H1 (cell line): ENCODE measurements at places on chromosomes 2 and 18. TPM values are rescaled to one million over a fixed set of nuclear protein-coding genes. Genes with fewer than 3 reads are reported as not detected.
A peak's percentile ranks its signal among the peaks of the same experiment; 100 is the strongest.

- no peak overlapping the region for H3K4me3 ChIP-seq
- DNase-seq: no peak
- H3K27ac ChIP-seq: no peak overlapping the region
- peaks cover 4% of the 10 kb centered on the region for H3K4me1 ChIP-seq
These were observed 153.3 kb upstream of the MAP3K20 start for GRCh38 chr2:172922306-172922705.

The UBXN4 gene
- total RNA-seq: 64.2 and 66.0 TPM in 2 replicates

The CHST9 gene
- total RNA-seq: 24.3 and 25.3 TPM in 2 replicates

GRCh38 chr2:6233993-6234392 is 541.8 kb downstream of the SOX11 start:
- H3K27me3 ChIP-seq: no peaks in the 10 kb centered on the region
- no peak overlapping the region for H3K27ac ChIP-seq
- no peaks in the 10 kb centered on the region for H3K4me1 ChIP-seq

- H3K27me3 ChIP-seq: no peaks in the 10 kb centered on the region
- H3K4me1 ChIP-seq: no peaks in the 10 kb centered on the region
- no peaks in the 10 kb centered on the region for H3K36me3 ChIP-seq
- DNase-seq: no peak
These were observed 365.4 kb upstream of the FSIP2 start for GRCh38 chr2:185373229-185373628.

GRCh38 chr2:123566291-123566946 is 458.7 kb upstream of the CNTNAP5 start:
- no peaks in the 10 kb centered on the region for H3K4me1 ChIP-seq
- no peak for DNase-seq
- H3K4me3 ChIP-seq: no peak overlapping the region
- H3K27ac ChIP-seq: no peak overlapping the region
- H3K36me3 ChIP-seq: no peaks in the 10 kb centered on the region

DNA sequence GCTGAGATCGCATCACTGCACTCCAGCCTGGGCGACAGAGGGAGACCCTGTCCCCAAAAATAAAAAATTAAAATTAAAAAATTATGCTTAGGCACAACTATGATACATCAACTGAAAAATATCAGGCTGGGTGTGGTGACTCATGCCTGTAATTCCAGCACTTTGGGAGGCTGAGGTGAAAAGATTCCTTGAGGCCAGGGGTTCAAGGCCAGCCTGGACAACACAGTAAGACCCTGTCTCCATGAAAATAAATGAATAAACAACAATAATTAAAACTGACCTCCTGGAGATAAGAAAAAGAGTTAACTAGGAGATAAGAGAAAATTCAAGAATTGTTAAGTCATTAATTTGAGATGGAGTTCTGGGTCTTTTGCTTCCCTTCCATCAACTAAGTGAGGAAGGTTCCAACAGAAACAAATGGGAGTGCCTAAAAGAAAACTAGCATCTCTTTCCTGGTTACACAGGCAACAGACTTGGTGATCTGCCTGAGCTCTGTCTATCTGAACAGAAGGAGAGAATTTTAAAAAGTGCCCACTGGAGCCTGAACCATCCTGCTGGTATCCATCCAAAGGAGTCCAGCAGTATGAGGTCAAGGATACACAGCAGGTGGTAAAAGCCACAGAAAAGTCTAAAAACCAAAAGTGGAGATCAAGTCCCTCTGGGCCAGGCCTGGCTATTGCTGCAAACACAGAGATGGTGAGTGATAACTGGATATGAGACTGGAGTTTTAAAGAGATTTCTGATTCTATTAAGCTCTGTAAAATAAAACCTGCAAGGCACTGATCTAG is 8.8 kb downstream of the PPM1G start:
- H3K4me1 ChIP-seq: no peaks in the 10 kb centered on the region
- H3K27ac ChIP-seq: no peak overlapping the region
- H3K36me3 ChIP-seq: no peaks in the 10 kb centered on the region
- H3K4me3 ChIP-seq: no peak overlapping the region

GRCh38 chr2:202069170-202070067 is 3.6 kb upstream of the KIAA2012 start:
- no peaks in the 10 kb centered on the region for H3K36me3 ChIP-seq
- DNase-seq: no peak
- H3K4me1 ChIP-seq: peaks cover 8% of the 10 kb centered on the region
- no peak overlapping the region for H3K27ac ChIP-seq
- no peaks in the 10 kb centered on the region for H3K27me3 ChIP-seq
- H3K4me3 ChIP-seq: no peak overlapping the region

GRCh38 chr18:62400916-62401315 is 75.8 kb downstream of the TNFRSF11A start:
- H3K27me3 ChIP-seq: no peaks in the 10 kb centered on the region
- no peak for DNase-seq
- H3K4me1 ChIP-seq: peaks cover 3% of the 10 kb centered on the region; the same call in 1 of the 2 replicates
- H3K36me3 ChIP-seq: no peaks in the 10 kb centered on the region
- no peak overlapping the region for H3K27ac ChIP-seq

GRCh38 chr18:7363338-7363737 is 132.4 kb downstream of the LRRC30 start:
- no peak for DNase-seq
- no peak overlapping the region for H3K27ac ChIP-seq
- H3K4me3 ChIP-seq: no peak overlapping the region
- no peaks in the 10 kb centered on the region for H3K27me3 ChIP-seq
- H3K4me1 ChIP-seq: no peaks in the 10 kb centered on the region
- H3K36me3 ChIP-seq: no peaks in the 10 kb centered on the region

- DNase-seq: peak; percentile 33
- H3K27ac ChIP-seq: no peak overlapping the region
- H3K4me1 ChIP-seq: no peaks in the 10 kb centered on the region; the same call in 1 of the 2 replicates
- H3K4me3 ChIP-seq: no peak overlapping the region
These were observed 87.0 kb downstream of the HDAC4 start for GRCh38 chr2:239313776-239314175.

- no peak overlapping the region for H3K27ac ChIP-seq
- no peaks in the 10 kb centered on the region for H3K36me3 ChIP-seq
- H3K4me1 ChIP-seq: peaks cover 16% of the 10 kb centered on the region
- H3K4me3 ChIP-seq: no peak overlapping the region
These were observed 29.6 kb downstream of the PKP4 start for GRCh38 chr2:158486150-158486969.

GRCh38 chr2:10897956-10898355 is 13.8 kb upstream of the KCNF1 start:
- peaks cover 2% of the 10 kb centered on the region; the same call in 1 of the 2 replicates for H3K27me3 ChIP-seq
- no peaks in the 10 kb centered on the region for H3K36me3 ChIP-seq
- no peak overlapping the region for H3K4me3 ChIP-seq
- DNase-seq: no peak
- H3K27ac ChIP-seq: no peak overlapping the region

DNA sequence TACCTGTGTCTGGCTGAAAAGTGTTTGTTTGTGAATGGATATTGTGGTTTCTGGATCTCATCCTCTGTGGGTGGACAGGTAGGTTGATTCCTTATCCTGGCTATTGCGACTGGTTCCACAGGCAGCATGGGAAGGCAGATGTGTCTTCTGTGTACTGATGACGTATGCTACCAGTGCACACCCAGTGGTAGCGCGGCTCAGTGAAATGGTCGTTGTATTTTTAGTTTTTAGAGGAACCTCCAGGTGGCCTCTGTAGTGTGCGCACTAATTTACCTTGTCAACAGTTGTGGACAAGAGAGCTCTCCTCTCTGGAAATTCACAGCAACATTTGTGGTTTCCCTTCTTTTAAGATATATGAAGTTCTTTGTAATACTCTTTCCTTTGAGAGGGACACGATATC is 52.5 kb downstream of the CCDC74A start:
- DNase-seq: no peak
- H3K4me1 ChIP-seq: peaks cover 3% of the 10 kb centered on the region; the same call in 1 of the 2 replicates
- H3K27ac ChIP-seq: no peak overlapping the region

The TEX44 gene
- total RNA-seq: not detected in 2 replicates

DNA sequence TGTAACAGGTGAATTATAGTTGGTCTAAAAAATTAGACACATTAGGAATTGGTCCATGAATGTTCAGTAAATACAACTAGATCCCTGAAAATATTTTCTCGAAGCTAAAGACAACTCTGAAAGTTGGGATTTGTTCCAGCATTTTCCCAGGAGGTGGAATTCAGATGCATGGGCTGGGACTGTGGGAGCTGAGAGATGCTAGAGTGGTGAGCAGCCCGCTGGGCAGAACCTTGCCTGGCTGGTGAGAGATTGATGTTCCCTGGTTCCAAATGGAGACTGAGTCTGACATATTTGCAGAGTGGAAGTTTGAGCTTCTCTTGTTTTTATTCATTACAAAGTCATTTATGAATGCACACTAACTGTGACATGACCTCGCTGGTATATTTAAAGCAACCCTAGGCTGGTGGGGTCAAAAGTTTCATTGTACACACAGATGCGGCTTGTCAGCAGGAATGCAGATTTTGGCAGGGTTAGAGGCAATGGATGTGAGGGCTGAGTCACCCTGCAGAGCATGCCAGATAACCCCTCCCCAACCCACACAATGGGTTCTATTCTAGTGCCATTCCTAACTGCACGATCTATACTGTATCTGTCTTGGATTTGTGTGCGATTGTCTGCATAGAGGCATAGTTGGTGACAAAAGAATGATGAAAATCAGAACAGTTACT is 23.5 kb upstream of the TMEM178A start:
- no peak overlapping the region for H3K27ac ChIP-seq
- H3K27me3 ChIP-seq: no peaks in the 10 kb centered on the region
- no peaks in the 10 kb centered on the region for H3K4me1 ChIP-seq
- H3K4me3 ChIP-seq: no peak overlapping the region
- no peaks in the 10 kb centered on the region for H3K36me3 ChIP-seq
- DNase-seq: no peak

DNA sequence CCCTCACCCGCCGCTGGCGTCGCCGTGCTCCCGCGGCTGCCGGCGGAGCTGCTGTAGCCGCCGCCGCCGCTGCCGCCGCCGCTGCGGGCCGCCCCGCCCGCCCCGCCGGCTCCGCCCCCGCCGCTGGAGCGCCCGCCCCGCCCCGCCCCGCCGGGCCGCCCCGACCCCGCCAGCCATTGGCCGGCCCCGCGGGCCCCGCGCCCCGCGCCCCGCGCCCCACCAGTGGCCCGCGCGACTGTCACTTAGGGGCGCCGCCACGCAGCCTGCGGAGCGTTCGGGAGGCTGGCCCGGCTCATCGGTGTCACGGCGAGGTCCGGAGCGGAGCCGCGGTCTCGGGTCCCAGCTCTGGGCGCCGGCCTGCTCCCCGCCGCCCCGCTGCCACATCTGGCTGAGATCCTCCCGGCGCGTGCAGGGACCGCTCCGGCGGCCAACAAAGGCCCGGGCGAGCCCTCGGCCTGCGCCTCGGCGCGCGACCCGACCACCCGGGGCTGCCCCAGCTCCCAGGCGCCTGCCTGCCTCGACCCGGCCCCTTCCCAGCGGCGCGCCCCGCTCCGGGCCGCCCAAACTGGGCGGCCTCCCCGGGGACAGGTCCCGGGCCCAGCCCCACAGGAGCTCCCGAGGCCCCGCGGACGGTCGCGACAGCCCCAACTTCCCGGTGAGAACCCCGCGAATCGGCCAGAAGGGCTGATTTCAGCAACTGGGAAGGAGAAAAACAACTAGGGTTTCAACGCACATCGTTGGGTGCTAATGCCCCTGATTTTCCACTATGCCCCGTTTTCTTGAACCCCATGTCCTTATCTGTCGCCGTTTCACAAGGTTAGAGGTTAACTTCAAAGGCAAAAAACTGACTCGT is at the start of gene MGAT4A:
Gene MGAT4A, minus strand, starts transcription at position 92 of the 853 bp plus-strand sequence. CDS start 4,800 bp downstream, outside the sequence.
- peak within 1 kb of the TSS; percentile 46 for H3K4me3 ChIP-seq
- no peaks in the 10 kb centered on the region; the same call in 1 of the 2 replicates for H3K4me1 ChIP-seq
- peaks cover 32% of the 10 kb centered on the region for H3K27me3 ChIP-seq
- DNase-seq: peak; percentile 5
- no peaks in the 10 kb centered on the region for H3K36me3 ChIP-seq
- no peak within 1 kb of the TSS for H3K27ac ChIP-seq

The FSIP2 gene
- total RNA-seq: 1.4 and 1.7 TPM in 2 replicates

The BOLL gene
- not detected in 2 replicates for total RNA-seq

DNA sequence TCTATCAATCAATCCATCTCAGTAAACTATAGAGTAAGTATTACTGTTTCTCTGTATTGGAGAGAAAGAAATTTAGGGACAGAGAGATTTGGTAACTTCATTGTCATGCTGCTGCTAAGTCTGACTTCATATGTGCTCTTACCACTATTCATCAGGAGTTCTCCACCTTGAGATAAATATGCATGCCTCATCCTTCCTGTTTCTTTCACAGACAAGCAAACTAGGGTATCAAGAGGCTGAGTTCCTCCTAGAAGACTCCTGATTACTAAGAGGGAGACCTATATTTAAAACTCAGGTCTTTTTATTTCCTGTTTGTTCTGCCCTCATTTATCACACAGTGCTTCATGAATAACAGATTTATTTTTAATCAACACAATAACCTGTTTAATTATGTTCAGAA is 34.1 kb downstream of the RIT2 start:
- H3K4me1 ChIP-seq: peaks cover 4% of the 10 kb centered on the region; the same call in 1 of the 2 replicates
- H3K27ac ChIP-seq: no peak overlapping the region
- H3K4me3 ChIP-seq: no peak overlapping the region

GRCh38 chr2:230416061-230416721 is at the start of gene SP100:
TSS of gene SP100 (plus strand) at chr2:230416201. CDS start at chr2:230416297, 96 bp downstream.
- H3K27me3 ChIP-seq: peaks cover 17% of the 10 kb centered on the region
- no peak within 1 kb of the TSS for H3K27ac ChIP-seq
- H3K4me3 ChIP-seq: no peak within 1 kb of the TSS
- no peaks in the 10 kb centered on the region for H3K4me1 ChIP-seq

GRCh38 chr2:28603821-28604220 is 108.0 kb downstream of the PLB1 start:
- no peak for DNase-seq
- H3K4me3 ChIP-seq: no peak overlapping the region
- peaks cover 7% of the 10 kb centered on the region; the same call in 1 of the 2 replicates for H3K4me1 ChIP-seq
- no peak overlapping the region for H3K27ac ChIP-seq

GRCh38 chr2:86414996-86415395 is 26.2 kb upstream of the KDM3A start:
- no peak for DNase-seq
- no peak overlapping the region for H3K27ac ChIP-seq
- no peaks in the 10 kb centered on the region for H3K4me1 ChIP-seq
- H3K27me3 ChIP-seq: no peaks in the 10 kb centered on the region

DNA sequence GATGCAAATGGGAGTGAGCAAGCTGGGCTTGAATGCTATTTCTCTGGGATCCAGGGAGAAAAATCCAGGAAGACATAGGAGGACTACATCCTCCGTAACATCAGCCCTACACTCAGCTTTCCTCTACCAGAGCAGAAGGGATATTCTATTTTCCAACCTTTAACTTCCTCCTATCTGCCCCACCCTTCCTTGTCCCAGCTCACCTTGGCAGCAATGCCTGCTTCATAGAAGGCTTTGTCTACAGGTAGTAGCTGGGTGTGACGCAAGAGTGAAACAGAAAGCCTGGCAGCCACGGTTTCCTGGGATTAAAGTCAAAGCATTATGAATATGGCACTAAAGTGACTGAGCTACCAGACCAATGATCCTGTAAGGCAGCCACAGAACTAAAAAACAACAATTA is 3.9 kb downstream of the KRTCAP3 start:
- DNase-seq: no peak
- H3K27me3 ChIP-seq: no peaks in the 10 kb centered on the region
- H3K36me3 ChIP-seq: peaks cover 6% of the 10 kb centered on the region; the same call in 1 of the 2 replicates
- H3K4me3 ChIP-seq: no peak overlapping the region
- no peaks in the 10 kb centered on the region for H3K4me1 ChIP-seq
